Activated naive CD4-positive, alpha-beta T cell treated with anti-CD3 and anti-CD28 coated beads, Interleukin-2, amount 50 U/mL, for 72 hours (primary cell): ENCODE measurements at places on chromosomes 6 and 20. TPM values are rescaled to one million over a fixed set of nuclear protein-coding genes. Genes with fewer than 3 reads are reported as not detected.

- no peak for DNase-seq
Observed at GRCh38 chr6:196543-196942, 95.7 kb upstream of the DUSP22 start.

Gene C6orf58
- total RNA-seq, result not detected

Gene MMP24OS
- total RNA-seq, result 41.8 TPM

DNA sequence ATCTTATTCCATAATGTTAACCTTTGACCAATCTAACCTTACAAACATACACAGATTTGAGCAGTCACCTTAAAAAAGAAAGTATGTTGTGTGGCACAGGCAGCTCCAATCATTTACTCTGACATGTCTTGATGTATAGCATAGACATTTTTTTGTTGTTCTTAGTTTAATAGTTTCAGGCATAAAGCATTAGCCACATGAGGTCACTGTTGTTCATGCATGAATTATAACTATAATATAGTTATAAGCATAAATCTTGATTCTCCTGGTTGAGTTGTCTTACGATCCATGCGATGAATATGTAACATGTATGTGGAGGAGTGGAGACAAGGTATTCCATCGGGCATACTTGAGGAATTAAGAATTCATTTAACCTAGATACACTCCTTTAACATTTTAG lies 26.1 kb upstream of the NKAIN2 start:
- DNase-seq, result no peak

Gene PAK5
- total RNA-seq, result not detected

- no peak for DNase-seq
Observed at GRCh38 chr20:7696311-7696710, 243.9 kb downstream of the HAO1 start.

Gene TCF15
- total RNA-seq, result not detected

DNA sequence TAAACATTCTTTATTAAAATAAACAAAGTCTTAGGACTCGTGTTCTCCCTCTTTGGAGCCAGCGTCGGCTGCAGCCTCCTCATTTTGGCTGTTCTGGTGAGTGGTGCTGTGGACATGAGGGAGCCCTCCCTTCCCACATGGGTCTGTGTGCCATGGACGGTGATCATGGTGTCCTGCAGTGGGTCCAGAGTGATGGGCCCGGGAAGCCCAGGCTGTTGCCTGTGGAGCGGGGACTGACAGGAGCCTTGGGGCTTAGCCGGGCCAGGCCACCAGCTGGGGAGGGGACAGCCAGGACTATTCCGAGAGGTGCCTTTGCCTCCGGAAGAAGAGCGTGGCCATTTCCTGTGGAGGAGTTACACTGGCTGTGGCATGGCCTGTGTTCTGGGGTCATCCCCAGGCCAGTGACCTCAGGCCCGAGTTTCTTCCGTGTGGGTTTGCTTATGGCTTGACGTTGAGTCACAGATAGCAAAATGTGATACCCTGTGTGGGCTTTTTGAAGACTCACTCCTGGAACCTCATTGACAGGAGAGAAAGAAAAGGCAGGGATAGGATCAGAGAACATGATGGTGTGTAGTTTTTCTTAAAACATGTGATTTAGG lies 153.4 kb downstream of the DTNBP1 start:
- DNase-seq, result no peak

Gene TRIM10
- total RNA-seq, result 0.70 TPM
